Activated CD8-positive, alpha-beta memory T cell treated with anti-CD3 and anti-CD28 coated beads, Interleukin-2, amount 10 ng/mL, durations not matched to agents 7 days and 5 days (primary cell): ENCODE measurements at places on chromosomes 3 and 15. TPM values are rescaled to one million over a fixed set of nuclear protein-coding genes. Genes with fewer than 3 reads are reported as not detected.

The TMEM266 gene
- not detected for total RNA-seq

GRCh38 chr3:177146646-177147045 is 50.6 kb downstream of the TBL1XR1 start:
- H3K4me3 ChIP-seq: no peak overlapping the region
- peak overlapping the region; percentile 59 for H3K27ac ChIP-seq
- peaks cover 17% of the 10 kb centered on the region for H3K36me3 ChIP-seq
- H3K4me1 ChIP-seq: peaks cover 72% of the 10 kb centered on the region

GRCh38 chr3:197801891-197802778 is 11.1 kb downstream of the LRCH3 start:
- H3K4me3 ChIP-seq: peak overlapping the region; percentile 27
- H3K4me1 ChIP-seq: peaks cover 40% of the 10 kb centered on the region
- DNase-seq: peak; percentile 70
- peak overlapping the region; percentile 59 for H3K27ac ChIP-seq

DNA sequence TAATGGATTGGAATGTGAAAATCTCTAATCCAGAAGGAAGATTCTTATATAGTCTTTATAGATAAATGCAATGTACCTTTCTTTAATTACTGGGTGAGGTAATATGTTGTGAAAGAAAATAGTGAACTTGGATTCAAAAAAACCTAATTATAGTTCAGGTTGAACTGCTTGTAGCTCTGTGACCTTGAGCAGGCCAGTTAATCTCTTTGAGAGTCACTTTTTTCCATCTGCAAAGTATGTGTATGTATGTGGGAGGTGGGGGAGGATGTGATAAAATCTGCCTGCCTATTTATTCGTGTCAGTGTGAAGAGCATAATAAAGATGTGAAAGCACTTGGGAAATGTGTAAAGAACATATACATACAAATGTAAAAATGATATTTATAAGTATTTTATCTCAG is 34.4 kb downstream of the GLCE start:
- no peaks in the 10 kb centered on the region for H3K27me3 ChIP-seq
- peaks cover 1% of the 10 kb centered on the region for H3K36me3 ChIP-seq
- H3K4me3 ChIP-seq: no peak overlapping the region
- H3K27ac ChIP-seq: no peak overlapping the region

DNA sequence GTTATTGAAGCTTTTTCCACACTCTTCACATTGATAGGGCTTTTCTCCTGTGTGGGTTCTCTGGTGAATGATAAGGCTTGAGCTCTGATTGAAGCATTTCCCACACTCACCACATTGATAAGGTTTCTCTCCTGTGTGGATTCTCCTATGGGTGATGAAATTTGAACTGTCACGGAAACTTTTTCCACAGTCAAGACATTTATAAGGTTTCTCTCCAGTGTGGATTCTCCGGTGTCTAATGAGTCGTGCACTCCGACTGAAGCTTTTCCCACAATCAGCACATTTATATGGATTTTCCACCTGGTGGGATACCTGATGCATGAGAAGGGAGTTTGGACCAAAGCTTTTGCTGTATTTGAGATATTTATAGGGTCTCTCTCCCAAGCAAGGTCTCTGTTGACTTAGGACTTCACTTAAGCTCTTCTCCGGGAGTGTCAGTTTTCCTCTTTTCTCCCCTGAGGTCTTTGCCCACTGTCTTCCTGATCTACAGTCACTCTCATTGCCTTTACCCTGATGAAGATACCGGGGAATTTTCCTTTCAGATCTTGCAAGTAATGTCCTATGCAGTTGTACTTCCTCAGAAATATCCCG is 9.4 kb downstream of the ZSCAN29 start:
- no peak overlapping the region for H3K4me3 ChIP-seq
- DNase-seq: no peak
- H3K27me3 ChIP-seq: no peaks in the 10 kb centered on the region
- peaks cover 8% of the 10 kb centered on the region for H3K4me1 ChIP-seq
- peaks cover 84% of the 10 kb centered on the region for H3K36me3 ChIP-seq
- H3K27ac ChIP-seq: no peak overlapping the region

DNA sequence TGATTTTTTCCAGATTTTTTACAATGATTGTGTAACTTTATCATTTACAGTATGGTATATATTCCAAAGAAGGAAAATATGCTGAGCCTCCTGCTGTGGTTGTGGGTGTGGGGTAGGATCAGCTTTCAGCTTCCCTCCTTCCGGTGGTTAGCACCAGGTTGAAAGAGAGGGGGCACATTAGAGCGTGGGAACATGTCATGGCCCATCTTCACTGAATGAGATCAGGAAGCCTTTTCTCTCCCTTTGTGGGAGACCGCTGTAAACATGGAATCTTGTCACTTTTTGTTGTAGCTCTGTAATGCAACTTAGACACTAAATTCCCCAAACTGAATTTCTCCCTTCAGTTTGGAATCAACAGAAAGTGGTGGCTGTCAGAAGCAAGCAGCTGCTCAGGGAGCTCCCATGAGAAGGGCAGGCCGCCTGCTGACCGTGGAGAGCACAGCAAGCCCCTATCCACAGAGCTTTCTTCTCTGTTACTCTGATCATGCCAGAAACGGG is 86.7 kb upstream of the LIMD1 start:
- DNase-seq: no peak
- no peaks in the 10 kb centered on the region for H3K36me3 ChIP-seq
- no peaks in the 10 kb centered on the region for H3K27me3 ChIP-seq
- no peak overlapping the region for H3K27ac ChIP-seq
- no peak overlapping the region for H3K4me3 ChIP-seq
- no peaks in the 10 kb centered on the region for H3K4me1 ChIP-seq

GRCh38 chr3:155870945-155871745 is 695 bp downstream of the GMPS start:
- peaks cover 5% of the 10 kb centered on the region for H3K36me3 ChIP-seq
- peak overlapping the region; percentile 93 for H3K4me3 ChIP-seq
- H3K4me1 ChIP-seq: peaks cover 32% of the 10 kb centered on the region
- H3K27ac ChIP-seq: peak overlapping the region; percentile 91
- H3K27me3 ChIP-seq: no peaks in the 10 kb centered on the region

The C3orf49 gene
- total RNA-seq: not detected

The RASL12 gene
- not detected for total RNA-seq

- H3K27me3 ChIP-seq: no peaks in the 10 kb centered on the region
- H3K4me3 ChIP-seq: no peak overlapping the region
- H3K27ac ChIP-seq: no peak overlapping the region
- H3K4me1 ChIP-seq: no peaks in the 10 kb centered on the region
- peaks cover 35% of the 10 kb centered on the region for H3K36me3 ChIP-seq
- DNase-seq: no peak
These were observed 26.1 kb downstream of the NCBP2 start for GRCh38 chr3:196916221-196916620.

The DNASE1L3 gene
- total RNA-seq: not detected

The LOXL1 gene
- total RNA-seq: 8.6 TPM

The TSPAN3 gene
- total RNA-seq: 29.4 TPM

The ATP2B2 gene
- not detected for total RNA-seq

- H3K27ac ChIP-seq: no peak overlapping the region
- peaks cover 17% of the 10 kb centered on the region for H3K27me3 ChIP-seq
- peaks cover 3% of the 10 kb centered on the region for H3K36me3 ChIP-seq
- H3K4me1 ChIP-seq: peaks cover 17% of the 10 kb centered on the region
These were observed 325.1 kb downstream of the SUCLG2 start for GRCh38 chr3:67329358-67329757.

The RAB7A gene
- 238 TPM for total RNA-seq

DNA sequence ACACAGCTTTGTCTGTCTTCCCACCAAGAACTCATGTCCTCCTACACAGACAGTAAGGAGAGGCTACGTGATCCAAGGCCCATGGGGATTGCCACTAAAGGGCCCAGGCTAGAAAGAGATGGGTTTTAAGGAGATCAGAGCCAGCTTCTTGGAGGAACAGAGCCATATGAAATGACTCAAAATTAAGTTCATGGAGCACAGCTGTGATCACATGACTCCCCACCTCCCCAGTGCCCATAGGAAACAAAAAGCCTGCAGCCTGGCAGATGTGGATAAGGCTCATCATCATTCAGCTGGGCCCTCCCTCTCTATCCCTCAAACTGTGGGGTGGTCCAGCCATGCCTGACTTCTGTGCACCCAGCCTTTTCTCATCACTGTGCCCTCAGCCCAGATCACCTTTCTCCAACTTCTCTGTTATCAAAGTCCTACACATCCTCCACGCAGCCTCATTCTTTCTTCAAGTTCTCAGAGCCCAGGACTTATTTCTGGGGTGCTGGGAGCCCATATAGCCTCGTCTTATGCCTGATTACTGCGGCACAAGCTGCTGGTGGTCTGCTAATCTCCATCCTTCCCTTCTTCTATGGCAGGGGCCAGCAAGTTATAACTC is 137.6 kb downstream of the SMAD6 start:
- H3K27me3 ChIP-seq: peaks cover 35% of the 10 kb centered on the region
- H3K36me3 ChIP-seq: no peaks in the 10 kb centered on the region
- DNase-seq: no peak

DNA sequence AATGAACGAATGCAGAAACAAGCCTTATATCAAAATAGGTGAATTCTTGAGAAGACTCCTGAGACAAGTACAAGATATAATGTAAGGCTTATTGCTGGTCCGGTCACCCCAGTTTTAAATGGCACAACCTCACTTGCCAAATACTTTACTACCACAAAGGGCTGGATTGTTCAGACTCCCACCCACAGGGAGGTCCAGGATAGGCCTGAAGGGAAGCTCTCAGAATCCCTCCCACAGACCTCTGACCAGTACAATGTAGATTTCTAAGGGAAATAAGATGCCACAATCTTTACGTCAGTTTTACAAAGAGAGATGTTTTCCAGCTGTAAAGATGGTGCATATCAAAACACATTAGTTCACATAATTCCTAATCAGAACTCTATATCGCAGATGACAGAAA is 577.7 kb upstream of the ADAMTS9 start:
- no peaks in the 10 kb centered on the region for H3K27me3 ChIP-seq
- no peaks in the 10 kb centered on the region for H3K4me1 ChIP-seq
- H3K36me3 ChIP-seq: no peaks in the 10 kb centered on the region

DNA sequence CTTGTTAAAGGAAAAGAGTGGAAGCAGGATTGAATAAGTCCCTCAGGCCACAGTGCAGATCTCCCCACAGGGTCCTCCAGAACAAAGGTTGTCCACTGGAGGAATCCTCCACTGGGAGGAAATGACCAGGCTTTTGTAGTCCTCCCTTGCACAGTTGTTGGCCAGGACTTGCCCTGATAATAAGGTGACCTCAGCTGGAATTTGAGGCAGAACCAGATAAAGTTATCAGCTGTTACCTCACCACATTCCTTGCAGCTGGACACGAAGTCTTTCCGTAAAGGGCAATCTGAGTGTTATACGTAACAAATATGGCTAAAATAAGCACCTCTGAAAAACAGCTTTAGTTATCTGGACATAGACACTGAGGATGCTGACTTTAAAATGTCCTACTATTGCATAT is 83.5 kb upstream of the NAALADL2 start:
- no peak overlapping the region for H3K27ac ChIP-seq
- DNase-seq: no peak
- no peak overlapping the region for H3K4me3 ChIP-seq
- no peaks in the 10 kb centered on the region for H3K4me1 ChIP-seq
- H3K27me3 ChIP-seq: no peaks in the 10 kb centered on the region
- H3K36me3 ChIP-seq: no peaks in the 10 kb centered on the region

- no peak for DNase-seq
- H3K27ac ChIP-seq: no peak overlapping the region
- H3K27me3 ChIP-seq: no peaks in the 10 kb centered on the region
- H3K4me3 ChIP-seq: no peak overlapping the region
These were observed 217.4 kb upstream of the WNT5A start for GRCh38 chr3:55704521-55704920.

- peaks cover 10% of the 10 kb centered on the region for H3K36me3 ChIP-seq
- no peak overlapping the region for H3K27ac ChIP-seq
- DNase-seq: no peak
- H3K4me3 ChIP-seq: no peak overlapping the region
These were observed 91.1 kb upstream of the FGF7 start for GRCh38 chr15:49331951-49332350.

The TRIM42 gene
- not detected for total RNA-seq

The AKAP13 gene
- total RNA-seq: 150 TPM

- no peak overlapping the region for H3K27ac ChIP-seq
- peaks cover 21% of the 10 kb centered on the region for H3K27me3 ChIP-seq
- H3K4me1 ChIP-seq: peaks cover 31% of the 10 kb centered on the region
- DNase-seq: peak; percentile 29
- H3K36me3 ChIP-seq: peaks cover 4% of the 10 kb centered on the region
These were observed 110.6 kb upstream of the MEF2A start for GRCh38 chr15:99454941-99455788.

- peaks cover 44% of the 10 kb centered on the region for H3K36me3 ChIP-seq
- no peaks in the 10 kb centered on the region for H3K27me3 ChIP-seq
- H3K4me1 ChIP-seq: peaks cover 31% of the 10 kb centered on the region
These were observed 19.5 kb downstream of the ARIH2 start for GRCh38 chr3:48938156-48938555.

- H3K36me3 ChIP-seq: no peaks in the 10 kb centered on the region
- no peaks in the 10 kb centered on the region for H3K4me1 ChIP-seq
- no peak for DNase-seq
- no peak within 1 kb of the TSS for H3K4me3 ChIP-seq
- no peaks in the 10 kb centered on the region for H3K27me3 ChIP-seq
- H3K27ac ChIP-seq: no peak within 1 kb of the TSS
These were observed at the start of gene OSTN for GRCh38 chr3:191198932-191199331. Gene OSTN, plus strand, starts transcription at chr3:191199241. Its CDS starts 13,292 bp downstream, at chr3:191212533.

- H3K36me3 ChIP-seq: no peaks in the 10 kb centered on the region
- no peaks in the 10 kb centered on the region for H3K4me1 ChIP-seq
- DNase-seq: no peak
- peaks cover 16% of the 10 kb centered on the region for H3K27me3 ChIP-seq
- no peak overlapping the region for H3K4me3 ChIP-seq
These were observed 176.1 kb upstream of the ZPLD1 start for GRCh38 chr3:102258666-102259227.

The FRMD5 gene
- total RNA-seq: 0.21 TPM

DNA sequence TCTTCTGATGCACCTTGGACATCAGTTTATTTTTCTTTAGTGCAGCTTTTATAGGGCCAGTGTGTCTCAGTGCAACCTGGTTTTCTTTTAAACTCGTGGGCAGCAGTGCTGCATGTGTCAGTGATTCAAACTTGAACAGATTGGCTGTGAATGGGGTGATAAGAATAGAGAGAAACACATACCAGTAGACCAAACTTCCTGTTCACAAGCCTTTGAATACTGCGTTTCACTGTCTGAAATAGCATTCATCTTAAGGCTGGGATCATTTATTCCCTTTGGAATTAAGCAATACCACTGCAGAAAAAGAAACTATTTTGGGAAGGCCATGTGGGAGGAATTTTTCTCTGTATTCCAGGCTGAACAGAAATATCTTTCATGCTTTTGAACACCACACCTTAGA is 51.7 kb downstream of the PHLDB2 start:
- H3K27ac ChIP-seq: no peak overlapping the region
- no peak overlapping the region for H3K4me3 ChIP-seq
- peaks cover 4% of the 10 kb centered on the region for H3K4me1 ChIP-seq
- no peak for DNase-seq
- H3K27me3 ChIP-seq: no peaks in the 10 kb centered on the region
- H3K36me3 ChIP-seq: no peaks in the 10 kb centered on the region
